ENCODE measurements at places on chromosomes 1 and 21.
A peak's percentile ranks its signal among the peaks of the same experiment; 100 is the strongest.

- DNase-seq = no peak
Measured at GRCh38 chr1:225777058-225777582, 506 bp upstream of the SRP9 start.

DNA sequence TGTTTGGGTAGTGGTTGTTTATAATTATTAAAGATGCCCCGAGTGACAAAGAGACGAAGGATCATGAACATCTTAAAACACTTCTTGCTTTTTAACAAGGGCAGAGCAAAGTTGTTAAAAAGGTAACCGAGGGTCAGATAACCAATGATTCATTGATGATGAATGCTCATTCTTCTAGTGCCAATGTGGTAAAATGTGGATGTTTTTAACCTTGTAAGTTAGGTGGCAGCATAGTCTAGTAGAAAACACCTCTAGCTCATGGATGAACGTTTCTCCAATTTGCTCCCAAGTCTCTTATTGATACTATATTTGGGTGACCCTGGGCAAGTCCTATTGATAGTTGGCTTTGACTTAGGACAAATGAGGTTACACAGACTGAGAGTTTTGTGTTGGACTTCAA lies 167.9 kb downstream of the KIF26B start:
- no peak for DNase-seq

- DNase-seq = peak; percentile 37
Measured at GRCh38 chr1:84930329-84930728, 37.3 kb upstream of the LPAR3 start.

DNA sequence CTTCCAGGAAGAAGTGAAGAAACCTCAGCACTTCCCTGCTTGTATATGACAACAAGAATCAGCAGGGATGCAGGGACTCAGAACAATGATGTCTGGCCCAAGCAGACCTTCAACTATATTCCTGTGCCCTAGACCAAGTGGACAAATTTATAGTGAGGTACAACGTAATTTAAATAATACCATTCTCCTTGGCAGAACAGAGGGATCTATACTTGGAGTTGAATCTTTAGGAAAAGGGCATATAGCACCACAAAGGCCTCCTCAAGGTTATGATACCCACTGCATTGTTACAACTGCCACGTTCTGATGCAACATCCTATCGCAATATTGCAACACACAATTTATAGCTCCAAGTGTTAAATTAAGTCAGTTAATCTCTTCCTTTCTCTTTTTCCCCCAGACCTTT lies 29.1 kb upstream of the GFI1 start:
- no peak for DNase-seq

GRCh38 chr1:177137814-177138213 lies 26.7 kb downstream of the ASTN1 start:
- DNase-seq = no peak

- no peak for DNase-seq
Measured at GRCh38 chr1:207241164-207241934, 80.1 kb upstream of the CD55 start.

GRCh38 chr1:108036796-108037562 lies 72.0 kb upstream of the VAV3 start:
- no peak for DNase-seq

DNA sequence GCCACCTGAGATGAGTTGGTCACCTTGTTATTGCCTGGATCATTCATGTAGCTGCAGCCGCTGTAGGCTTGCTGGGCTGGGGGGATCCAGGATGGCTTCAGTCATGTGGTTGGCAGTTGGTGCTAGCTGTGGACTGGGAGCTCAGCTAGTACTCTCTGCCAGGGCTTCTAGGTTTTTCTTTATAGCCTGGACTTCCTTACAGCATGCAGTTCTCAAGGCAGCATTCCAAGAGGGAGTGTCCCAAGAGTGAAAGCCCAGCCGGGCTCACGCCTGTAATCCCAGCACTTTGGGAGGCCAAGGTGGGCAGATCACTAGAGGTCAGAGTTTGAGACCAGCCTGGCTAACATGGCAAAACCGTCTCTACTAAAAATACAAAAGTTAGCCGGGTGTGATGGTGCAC lies 23.7 kb upstream of the ACTL8 start:
- DNase-seq = no peak

GRCh38 chr1:234942879-234943506 lies 185.6 kb downstream of the TOMM20 start:
- no peak for DNase-seq

DNA sequence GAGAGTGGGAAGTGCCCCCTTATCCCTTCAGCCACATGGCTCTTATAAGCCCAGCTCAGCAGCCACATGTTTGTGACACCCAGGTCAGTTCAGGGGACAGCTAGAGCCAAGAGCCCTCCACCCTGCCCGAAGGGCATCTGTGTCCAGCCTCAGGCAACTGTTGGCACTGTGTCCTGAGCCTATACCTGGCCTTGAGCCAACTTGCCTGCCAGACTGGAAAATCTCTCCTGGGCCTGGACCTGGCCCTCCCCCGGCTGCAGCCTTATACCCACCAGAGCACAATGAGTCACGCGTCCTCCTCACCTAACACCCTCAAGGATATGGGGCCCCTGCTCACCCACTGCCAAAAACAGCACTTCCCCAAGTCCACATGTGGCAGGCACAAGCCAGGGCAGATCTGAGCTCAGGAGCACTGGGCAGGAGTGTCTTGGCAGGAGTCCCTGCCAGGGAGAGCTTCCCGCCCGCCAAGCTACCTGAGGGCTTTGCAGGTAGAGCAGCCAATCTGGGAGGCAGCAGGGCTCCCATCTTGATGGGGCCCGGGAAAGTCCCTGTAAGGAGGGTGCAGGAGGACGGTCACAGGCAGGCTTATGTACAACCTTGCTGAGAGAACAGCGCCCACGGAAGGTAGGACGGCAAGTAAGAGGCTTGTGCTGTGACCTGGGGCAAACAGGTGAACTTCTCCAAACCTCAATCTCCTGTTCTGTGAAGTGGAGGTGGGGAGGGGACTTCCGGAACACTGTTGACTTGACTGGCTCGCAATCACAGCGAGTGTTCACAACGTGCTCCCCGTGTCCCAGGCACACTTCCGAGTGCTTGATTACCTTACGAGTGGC lies 19.8 kb upstream of the HSPG2 start:
- DNase-seq = peak; percentile 74

GRCh38 chr21:34996304-34997101 lies 52.6 kb downstream of the RUNX1 start:
- DNase-seq = peak; percentile 35

- no peak for DNase-seq
Measured at GRCh38 chr1:5522531-5523145, 469.6 kb downstream of the NPHP4 start.

DNA sequence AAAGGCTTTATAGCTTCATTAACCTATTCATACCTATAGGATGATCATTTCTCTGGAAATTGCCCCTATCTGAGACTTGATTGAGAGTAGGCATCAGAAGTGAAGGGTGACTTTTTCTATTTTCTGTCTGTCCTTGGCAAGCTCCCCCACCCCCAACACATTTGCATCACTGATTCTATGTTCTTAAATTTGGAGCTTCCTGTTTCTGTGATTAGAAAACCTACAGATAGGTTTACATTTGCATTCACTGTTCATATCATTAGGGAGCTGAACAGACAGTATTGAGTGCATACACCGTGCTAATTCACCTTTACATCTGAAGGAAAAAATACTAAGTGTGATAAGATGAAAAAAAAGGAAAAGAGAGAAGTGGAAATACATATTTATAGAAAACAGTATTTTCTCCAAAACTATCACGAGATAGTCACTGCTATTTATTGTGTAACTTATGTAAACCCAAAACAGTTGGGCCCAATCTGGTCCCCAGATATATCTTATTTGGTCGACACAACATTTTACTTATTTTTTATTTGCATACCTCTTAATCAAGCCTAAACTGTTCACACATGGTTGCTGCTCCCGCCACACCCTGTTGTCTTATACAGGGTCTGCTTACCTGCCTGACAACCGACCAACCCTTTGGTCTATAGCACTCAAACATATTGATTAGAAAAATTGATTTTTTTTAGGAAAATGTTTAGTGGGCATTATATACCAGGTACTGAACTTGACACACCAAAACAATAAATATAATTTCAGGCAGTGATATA lies 218.8 kb downstream of the NTNG1 start:
- no peak for DNase-seq

DNA sequence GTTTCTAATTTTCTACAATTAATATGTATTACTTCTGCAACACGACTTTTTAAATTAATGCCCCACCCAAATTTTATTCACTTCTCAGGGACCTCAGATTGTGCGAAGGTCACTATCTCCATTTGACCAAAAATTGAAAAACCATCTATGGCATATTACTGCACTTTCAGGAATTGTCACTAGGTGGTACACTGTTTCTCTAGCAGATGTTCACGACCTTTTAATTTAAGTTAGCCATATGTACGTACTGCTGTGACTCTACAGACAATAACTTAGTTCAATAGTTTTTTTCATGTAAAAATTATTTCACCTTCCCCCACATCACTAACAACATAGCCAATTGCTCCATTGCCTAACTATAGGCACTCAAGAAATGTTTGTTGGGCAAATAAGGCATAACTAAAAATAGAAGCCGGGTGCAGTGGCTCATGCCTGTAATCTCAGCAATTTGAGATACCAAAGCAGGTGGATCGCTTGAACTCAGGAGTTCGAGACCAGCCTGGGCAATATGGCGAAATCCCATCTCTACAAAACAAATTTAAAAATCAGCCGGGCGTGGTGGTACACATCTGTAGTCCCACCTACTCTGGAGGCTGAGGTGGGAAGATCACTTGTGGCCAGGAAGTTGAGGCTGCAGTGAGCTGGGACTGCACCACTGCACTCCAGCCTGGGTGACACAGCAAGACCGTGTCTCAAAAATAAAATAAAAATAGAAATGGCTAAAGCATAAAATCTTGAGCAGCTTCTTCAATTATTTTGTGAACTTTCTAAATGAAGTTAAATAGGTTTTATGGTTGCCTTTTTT lies 75.7 kb upstream of the PKN2 start:
- peak; percentile 8 for DNase-seq

DNA sequence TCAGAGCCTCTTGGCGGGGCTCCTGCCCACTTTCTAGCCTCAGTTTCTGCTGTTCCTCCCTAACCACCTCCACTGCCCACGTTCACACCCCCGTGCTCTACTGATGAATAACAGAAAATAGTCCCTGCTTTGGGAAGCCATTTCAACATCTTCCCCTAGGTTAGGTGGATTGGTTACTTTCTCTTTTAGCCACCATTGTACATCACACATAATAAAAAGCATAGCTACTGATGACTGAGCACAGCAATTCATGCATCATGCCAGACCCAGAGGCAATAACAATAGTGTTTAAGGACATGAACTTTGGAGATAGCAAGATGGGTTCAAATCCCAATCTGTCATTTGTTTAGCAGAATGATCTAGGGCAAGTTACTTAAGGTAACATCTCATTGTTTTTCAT lies 74.6 kb downstream of the COLGALT2 start:
- no peak for DNase-seq

DNA sequence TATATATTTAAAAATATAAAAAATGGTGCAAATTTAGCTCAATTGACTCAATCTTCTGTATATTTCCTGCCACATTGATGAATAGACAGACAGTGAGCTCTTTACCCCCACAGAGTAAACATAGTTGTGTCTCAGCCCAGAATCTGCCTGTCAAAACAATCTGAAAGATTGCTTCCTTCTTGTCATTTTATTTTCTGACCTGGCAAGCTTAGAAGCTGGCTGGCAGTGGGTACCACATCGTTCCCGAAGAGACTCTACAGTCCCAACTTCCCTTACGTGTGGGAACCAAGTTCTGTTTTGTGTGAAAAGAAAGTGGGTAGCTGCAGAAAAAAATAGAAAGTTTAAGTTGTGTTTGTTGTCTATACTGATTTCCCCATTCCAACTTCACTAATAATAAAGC lies 629.3 kb upstream of the NEGR1 start:
- no peak for DNase-seq

GRCh38 chr1:24097663-24098062 lies 14.3 kb downstream of the MYOM3 start:
- DNase-seq = no peak

- DNase-seq = no peak
Measured at GRCh38 chr1:19831441-19831840, 16.4 kb upstream of the RNF186 start.

- peak; percentile 91 for DNase-seq
Measured at GRCh38 chr1:204791453-204792353, 79.0 kb upstream of the NFASC start.

DNA sequence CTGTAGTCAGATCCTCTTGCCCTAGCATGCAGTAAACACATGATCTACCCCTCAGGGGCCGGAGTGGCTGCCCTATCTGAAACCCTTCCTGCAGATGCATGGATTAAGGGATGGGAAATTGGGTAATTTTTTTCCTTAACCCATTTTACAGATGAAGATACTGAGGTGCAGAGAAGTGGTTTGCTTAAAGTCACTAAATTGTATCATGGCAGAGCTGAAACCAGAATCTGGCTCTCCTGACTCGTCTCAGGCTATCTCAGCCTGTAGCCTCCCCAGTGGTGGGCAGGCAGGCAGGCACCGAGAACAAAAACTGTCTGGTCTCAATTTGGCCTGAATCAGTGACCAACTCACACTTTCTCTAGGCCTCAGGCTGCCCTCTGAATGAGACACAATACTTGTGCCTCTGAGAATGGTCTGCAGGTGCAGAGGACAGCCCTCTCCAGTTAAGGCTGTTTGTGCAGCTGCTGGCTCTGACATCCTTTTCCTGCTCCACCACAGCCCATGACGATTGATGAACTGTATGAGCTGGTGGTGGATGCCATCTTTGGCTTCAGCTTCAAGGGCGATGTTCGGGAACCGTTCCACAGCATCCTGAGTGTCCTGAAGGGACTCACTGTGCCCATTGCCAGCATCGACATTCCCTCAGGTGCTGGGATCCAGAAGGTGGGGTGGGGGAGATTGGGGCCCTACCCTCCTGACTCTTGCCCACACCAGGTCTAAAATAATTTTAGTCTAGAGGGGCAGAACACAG lies 1.5 kb downstream of the NAXE start:
- no peak for DNase-seq

- no peak for DNase-seq
Measured at GRCh38 chr1:20115479-20115878, 3.9 kb downstream of the PLA2G2D start.
